ENCODE measurements at places on chromosomes 5 and 9.
A peak's percentile ranks its signal among the peaks of the same experiment; 100 is the strongest.

- no peak for DNase-seq
These were observed 12.5 kb downstream of the RAB24 start for GRCh38 chr5:177290816-177291596.

GRCh38 chr5:95842854-95843544, 20.5 kb upstream of the GLRX start:
- peak; percentile 64 for DNase-seq

DNA sequence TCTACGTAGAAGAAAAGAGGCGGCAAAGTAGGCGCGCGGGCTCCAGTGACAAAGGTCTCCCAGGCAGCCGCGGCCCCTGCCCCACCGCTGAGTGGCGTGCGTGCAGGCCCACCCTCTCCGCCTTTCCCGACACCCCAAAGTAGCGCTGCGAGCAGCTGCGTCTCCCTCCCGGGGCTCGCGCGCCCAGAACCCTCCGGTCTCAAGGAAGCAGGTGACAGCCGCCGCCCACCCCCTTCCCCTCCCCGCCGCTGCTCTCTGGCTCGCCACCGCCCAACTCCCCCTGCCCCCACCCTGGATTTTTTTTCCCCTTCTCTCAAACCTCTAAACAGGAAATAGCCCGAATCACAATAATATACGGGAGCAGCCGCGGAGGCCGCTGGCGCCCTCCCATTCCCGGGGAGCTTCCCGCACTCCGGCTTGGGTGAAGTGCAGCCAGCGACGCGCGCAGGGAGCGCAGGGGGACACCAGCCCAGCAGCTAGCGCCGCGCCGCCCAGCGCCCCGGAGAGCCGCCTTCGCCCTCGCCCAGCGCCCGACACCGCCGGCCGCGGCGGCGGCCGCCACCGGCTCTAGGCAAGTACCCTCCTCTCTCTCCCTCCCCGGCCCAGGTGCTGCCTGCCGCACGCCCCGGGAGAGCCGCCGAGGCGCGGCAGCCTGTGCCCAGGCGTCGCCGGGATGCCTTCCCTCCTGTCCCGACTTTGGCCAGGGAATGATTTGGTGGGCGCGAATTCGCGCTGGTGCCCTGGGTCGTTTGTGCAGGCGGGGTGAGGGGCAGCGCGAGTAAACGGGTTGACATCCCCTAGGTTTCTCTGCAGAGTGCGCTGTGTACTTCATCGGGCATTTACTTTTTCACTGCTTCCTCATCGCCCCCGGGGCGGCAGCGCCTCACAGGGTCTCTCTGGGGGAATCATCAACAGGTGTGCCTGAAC, 52.7 kb upstream of the TJP2 start:
- DNase-seq = peak; percentile 41

- no peak for DNase-seq
These were observed 103.5 kb upstream of the DPYSL3 start for GRCh38 chr5:147613359-147613758.

GRCh38 chr9:132041798-132042197, 37.9 kb downstream of the MED27 start:
- no peak for DNase-seq

DNA sequence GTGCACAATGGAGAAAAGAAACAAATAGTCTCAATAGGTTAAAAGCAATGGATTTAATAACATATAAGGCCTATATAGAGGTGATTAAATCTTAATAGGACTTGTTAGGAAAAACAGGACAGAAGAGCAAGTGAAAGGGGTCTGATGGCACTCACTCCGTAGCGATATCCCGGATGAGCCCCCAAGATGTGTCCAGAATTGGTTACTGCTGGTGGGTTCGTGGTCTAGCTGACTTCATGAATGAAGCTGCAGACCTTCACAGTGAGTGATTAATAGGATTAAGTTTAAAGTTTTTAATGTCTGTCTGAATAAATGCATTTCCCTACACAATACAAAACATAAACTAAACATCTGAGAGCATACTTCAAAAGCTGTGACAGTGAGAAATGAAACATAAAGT, 110.4 kb upstream of the FAM174A start:
- no peak for DNase-seq

- DNase-seq = no peak
These were observed 82.6 kb downstream of the GALNT10 start for GRCh38 chr5:154273028-154273617.

- DNase-seq = no peak
These were observed 57.9 kb downstream of the FAM78A start for GRCh38 chr9:131218370-131218769.

- DNase-seq = no peak
These were observed 86.7 kb upstream of the TAS2R1 start for GRCh38 chr5:9716838-9717281.

GRCh38 chr9:134622896-134623257, 18.7 kb upstream of the COL5A1 start:
- DNase-seq = no peak

DNA sequence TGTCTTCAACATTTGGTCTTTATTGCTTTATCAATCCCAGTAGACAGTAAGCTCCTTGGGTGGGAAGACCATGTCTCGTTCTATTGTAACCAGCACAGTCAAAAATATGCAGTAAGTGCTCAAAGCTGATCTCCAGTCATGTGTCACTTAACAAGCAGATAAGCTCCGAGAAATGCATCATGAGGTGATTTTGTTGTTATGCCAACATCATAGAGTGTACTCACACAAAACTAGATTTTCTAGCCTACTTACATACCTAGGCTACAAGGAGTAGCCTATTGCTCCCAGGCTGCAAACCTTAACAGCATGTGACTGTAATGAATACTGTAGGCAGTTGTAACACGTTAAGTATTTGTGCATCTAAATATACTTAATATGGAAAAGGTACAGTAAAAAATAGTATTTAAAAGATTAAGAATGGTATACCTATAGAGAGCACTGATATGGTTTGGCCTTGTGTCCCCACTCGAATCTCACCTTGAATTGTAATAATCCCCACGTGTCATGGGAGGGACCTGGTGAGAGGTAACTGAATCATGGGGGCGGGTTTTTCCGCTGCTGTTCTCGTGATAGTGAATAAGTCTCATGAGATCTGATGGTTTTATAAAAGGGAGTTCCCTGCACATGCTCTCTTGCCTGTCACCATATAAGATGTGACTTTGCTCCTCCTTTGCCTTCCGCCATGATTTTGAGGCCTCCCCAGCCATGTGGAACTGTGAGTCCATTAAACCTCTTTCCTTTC, 39.8 kb upstream of the PCSK5 start:
- DNase-seq = peak; percentile 10

- no peak for DNase-seq
These were observed 196.4 kb downstream of the SEMA6A start for GRCh38 chr5:116378007-116378776.

- no peak for DNase-seq
These were observed 33.8 kb downstream of the HTR1A start for GRCh38 chr5:63928451-63928850.

GRCh38 chr5:32445831-32446614, 1.5 kb upstream of the ZFR start:
- DNase-seq = no peak

DNA sequence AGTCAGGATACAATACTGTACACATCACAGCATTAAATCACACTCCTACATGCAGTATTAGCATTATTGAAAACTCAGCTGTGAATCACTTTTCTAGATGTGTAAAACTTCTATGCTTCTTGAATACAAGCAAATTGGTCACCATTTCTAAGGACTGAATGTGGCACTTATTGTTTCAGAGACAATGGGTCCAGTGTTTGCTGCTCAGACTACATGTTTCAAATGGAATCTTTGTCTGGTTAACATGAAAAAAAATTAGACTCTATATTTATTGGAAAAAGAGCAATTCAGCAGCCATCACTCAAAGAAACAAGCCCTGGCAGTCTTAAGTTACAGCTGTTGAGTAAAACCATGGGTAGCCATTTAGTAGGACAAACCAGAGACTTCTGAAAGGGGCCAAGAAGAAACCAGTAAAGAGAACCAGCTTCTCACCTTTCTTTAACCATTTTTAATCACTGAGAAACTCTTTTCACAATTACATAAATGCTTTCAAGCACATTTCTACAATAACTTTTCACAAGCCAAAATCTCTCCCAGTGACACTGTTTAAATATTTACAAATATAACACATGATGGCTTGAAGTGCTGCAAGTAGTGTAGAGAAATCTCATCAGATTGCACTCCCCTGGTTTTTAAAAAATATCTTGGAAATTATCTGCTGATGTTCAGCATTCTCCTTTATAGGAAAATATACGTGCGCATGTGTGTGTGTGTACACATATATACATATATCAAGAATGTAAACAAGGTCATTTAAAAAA, 35.2 kb downstream of the OR2K2 start:
- DNase-seq = no peak

DNA sequence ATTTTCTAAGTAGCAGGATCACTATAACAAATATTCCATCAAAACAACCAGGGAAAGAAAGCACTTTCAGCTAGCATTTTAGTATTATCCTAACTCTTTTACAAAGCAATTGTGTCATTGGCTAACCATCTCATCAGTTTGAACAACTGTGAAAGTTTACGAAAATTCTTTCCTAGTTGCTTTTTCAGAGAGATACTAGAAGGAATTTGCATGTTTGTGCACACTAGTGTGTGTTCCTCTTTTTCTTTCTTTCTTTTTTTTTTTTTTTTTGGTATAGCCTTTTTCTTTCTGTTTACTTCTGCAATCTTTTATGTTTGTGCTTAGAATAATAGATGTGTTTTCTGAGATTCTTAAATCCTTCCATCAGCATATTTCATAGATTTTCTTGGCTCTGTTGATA, 124.7 kb upstream of the SEMA6A start:
- DNase-seq = no peak

DNA sequence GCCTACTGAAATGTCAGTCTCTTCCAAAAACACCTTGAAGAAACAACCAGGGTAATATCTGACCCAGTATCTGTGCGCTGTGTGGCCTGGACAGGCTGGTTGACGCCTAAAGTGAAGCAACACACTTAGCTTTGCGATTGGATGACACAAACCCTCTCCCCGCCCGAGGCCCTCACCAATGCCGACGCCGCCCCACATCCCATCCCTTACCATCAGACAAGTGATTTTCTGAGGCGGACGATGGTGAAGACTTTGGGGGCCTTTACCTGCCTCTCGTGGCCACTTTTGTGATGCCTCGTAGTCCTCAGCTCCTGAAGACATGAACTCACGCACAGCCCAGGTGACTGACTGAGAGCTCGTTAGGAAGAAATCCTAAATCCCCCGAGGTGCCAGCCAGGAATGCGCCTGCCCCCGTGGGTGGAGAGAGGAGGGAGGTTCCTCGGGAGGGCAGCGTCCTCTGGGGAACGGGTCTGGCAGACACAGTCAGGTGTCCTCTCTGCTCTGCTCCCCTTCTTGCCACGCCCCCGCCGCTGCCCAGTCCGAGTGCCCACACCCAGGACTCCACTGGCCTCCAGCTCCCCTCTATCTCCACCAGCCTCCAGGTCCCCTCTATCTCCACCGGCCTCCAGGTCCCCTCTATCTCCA, 31.0 kb upstream of the RXRA start:
- no peak for DNase-seq

DNA sequence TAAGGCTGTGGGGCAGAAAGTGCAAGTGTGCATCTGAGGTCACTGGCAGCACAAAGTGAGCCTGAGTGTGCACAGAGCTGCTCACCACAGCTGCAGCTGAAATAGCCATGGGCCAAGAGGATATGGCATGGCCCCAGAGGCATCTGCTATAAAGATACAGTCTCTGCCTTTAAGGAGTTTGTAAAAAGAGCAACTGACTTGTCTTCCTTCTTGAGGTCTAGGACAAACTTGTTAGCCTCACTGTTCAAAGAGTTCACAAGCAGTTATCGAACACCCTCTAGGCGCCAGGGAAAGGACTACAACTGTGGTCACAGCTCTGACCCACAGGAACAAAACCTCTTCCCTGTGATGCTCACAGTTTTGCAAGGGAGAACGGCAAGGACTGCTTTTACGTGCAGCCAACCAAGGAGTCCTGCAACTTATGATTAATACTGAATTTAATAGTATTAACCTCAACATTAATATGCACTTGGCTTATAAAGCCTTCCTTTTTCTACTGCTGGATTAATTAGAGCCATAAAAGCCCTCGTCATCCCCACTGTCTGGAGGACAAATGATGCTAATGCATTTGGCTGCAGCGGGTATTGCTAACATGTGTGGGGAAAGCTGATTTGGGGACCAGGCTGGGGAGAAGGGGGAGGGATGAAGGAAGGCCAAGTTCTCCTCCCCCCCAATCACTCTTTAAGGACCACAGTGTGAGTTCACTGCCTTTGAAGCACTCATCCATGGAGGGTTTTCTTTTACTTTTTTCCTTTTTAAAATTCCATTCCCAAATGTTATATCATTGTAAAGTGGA, 189.8 kb upstream of the TRIM32 start:
- DNase-seq = no peak
